ENCODE measurements at places on chromosomes 6 and 20. TPM values are rescaled to one million over a fixed set of nuclear protein-coding genes. Genes with fewer than 3 reads are reported as not detected.

DNA sequence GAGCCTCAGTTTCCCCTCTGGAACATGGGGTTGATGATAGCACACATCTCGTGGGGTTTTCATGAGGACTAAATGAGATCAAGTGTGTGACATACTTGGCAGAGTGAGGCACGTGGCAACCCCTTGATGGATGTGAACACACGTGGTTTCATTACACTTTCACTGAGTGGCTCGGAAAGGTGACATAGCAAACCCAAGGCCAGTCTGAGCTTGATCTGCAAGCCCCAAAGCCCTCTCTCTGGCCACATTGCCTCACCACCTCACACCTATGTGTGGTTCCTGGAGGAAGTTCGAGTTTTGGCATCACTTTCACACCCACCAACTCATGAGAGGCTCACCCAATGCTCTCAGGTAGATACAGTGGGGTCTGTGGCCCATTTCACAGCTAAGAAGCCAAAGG, 60.0 kb downstream of the CPNE5 start:
- no peak for DNase-seq

DNA sequence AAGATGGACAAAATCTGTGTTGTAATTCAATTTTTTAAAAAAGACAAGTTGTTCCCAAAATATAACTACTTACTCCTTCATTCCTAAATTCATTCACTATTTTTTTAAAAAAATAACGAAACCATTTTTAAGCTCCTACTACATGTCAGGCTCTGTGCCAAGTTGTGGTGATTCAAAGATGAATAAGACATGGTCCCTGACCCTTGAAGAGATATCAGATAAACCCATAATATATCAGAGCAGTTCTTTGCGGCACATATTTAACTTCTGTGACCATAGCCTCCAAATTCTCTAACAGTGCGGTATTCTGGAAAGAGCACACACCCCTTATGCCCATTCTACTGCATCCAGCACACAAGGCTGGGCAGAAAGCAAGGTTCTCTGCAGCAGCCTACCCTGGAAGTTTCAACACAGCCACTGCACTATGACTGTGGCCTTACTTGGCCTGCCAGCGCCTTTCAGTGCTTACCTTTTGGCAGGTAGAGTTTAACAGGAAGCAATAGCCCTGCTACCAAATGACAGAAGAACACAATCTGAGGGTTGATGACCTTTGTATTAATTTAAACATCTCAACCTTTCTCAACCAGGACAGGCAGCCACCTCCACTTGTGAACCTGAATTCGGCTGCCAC, 406.5 kb downstream of the BTBD9 start:
- no peak for DNase-seq

- DNase-seq = no peak
Measured at GRCh38 chr6:70421509-70421908, 8.2 kb downstream of the FAM135A start.

The KHDC1L gene
- not detected for polyA plus RNA-seq

The SAPCD1 gene
- polyA plus RNA-seq = 0.23 TPM
